ENCODE measurements at places on chromosomes 7 and 10. TPM values are rescaled to one million over a fixed set of nuclear protein-coding genes. Genes with fewer than 3 reads are reported as not detected.

TMEM273 gene
- polyA plus RNA-seq: 17.4 TPM

NODAL gene
- 0.04 TPM for polyA plus RNA-seq

IL6 gene
- polyA plus RNA-seq: 4.1 TPM

LIPF gene
- polyA plus RNA-seq: not detected

HOXA1 gene
- polyA plus RNA-seq: 0.45 TPM

TFEC gene
- 2.3 TPM for polyA plus RNA-seq

FAM24A gene
- polyA plus RNA-seq: not detected

RGR gene
- polyA plus RNA-seq: not detected

CFAP69 gene
- 3.1 TPM for polyA plus RNA-seq

DNA sequence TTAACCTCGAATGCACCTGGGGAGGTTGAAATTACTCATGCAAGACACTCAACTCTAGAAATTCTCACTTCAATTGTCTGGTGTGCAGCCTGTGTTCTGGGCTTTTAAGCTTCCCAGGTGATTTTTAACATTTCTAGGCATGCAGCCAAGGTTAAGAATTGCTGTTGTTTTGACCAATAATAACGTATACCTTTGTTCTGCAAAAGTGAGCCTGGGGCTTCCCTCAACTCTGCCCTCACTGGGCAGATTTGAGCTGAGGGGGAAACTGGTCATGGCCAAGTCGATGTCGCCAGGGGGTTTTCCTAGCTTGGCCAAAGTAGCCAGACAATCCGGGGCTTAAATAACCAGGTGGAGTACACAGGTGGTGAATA is 568 bp downstream of the PRSS2 start:
- no peak overlapping the region for H3K4me3 ChIP-seq
- no peaks in the 10 kb centered on the region for H3K4me1 ChIP-seq
- H3K27ac ChIP-seq: no peak overlapping the region
- DNase-seq: no peak

DNA sequence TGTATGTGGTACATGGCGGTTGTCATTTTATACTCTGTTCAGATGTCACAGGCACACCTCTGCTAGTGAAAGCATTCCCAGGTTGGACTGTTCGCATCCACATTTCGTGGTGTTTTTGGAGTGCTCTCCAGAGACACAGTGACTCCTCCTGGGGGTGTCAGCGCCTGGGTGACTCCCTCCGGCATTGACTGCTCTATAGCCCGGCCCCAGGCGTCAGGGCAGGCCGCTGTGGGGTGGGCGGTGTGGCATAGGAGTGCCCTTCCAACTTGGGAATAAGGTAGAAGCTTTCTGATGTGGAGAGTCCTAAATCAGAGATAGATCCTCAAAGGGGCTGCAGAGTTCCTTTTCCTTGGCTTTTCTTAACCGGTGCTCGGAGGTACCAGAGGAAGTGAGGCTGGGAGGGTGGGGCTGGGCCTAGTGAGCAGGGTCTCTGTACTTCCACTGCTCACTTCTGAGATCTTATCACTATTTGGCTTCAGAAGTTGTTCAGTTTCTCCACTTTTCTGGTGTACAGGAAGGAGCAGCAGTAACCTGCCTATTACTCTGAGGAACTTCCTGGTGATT is 32.3 kb downstream of the CCNY start:
- peaks cover 21% of the 10 kb centered on the region for H3K4me1 ChIP-seq
- DNase-seq: no peak
- no peaks in the 10 kb centered on the region for H3K36me3 ChIP-seq
- no peaks in the 10 kb centered on the region for H3K27me3 ChIP-seq

- no peaks in the 10 kb centered on the region for H3K4me1 ChIP-seq
- no peaks in the 10 kb centered on the region for H3K36me3 ChIP-seq
- DNase-seq: no peak
- H3K27ac ChIP-seq: no peak overlapping the region
These were observed 447.8 kb upstream of the C7orf33 start for GRCh38 chr7:148142660-148143248.

- no peaks in the 10 kb centered on the region for H3K27me3 ChIP-seq
- no peak overlapping the region for H3K4me3 ChIP-seq
- no peak overlapping the region for H3K27ac ChIP-seq
- no peaks in the 10 kb centered on the region for H3K36me3 ChIP-seq
- no peak for DNase-seq
These were observed 30.9 kb downstream of the GIMAP8 start for GRCh38 chr7:150481186-150481920.

- DNase-seq: no peak
- no peaks in the 10 kb centered on the region for H3K27me3 ChIP-seq
- no peaks in the 10 kb centered on the region for H3K36me3 ChIP-seq
These were observed 33.4 kb upstream of the GDF10 start for GRCh38 chr10:47266602-47267001.

GRCh38 chr7:123995617-123996326 is 37.1 kb downstream of the TMEM229A start:
- no peaks in the 10 kb centered on the region for H3K36me3 ChIP-seq
- no peaks in the 10 kb centered on the region for H3K4me1 ChIP-seq
- no peak for DNase-seq
- no peaks in the 10 kb centered on the region for H3K27me3 ChIP-seq

- H3K27me3 ChIP-seq: no peaks in the 10 kb centered on the region
- no peak overlapping the region for H3K27ac ChIP-seq
- no peak for DNase-seq
- no peaks in the 10 kb centered on the region for H3K4me1 ChIP-seq
- no peak overlapping the region for H3K4me3 ChIP-seq
These were observed 404.1 kb downstream of the KCNMA1 start for GRCh38 chr10:77233466-77233865.

DNA sequence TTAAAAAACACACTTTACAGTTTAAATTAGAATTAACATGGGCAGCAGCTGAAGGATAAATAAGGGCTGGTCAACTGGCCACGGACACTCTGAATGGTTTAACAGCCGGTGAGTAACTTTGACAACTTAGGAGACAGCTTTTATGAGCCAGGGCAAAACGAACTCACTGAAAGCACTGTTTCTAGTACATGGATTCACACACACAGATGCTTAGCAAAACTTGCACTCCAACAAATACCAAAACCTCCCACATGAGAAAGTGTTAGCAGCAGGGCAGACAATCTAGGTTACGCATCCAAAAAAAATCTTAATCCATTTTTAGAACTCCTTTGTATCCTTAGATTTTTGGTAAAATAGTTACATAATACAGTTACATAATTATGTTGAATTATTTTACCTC is 486.4 kb downstream of the PHTF2 start:
- H3K4me1 ChIP-seq: peaks cover 2% of the 10 kb centered on the region
- H3K27me3 ChIP-seq: no peaks in the 10 kb centered on the region
- H3K4me3 ChIP-seq: no peak overlapping the region
- no peaks in the 10 kb centered on the region for H3K36me3 ChIP-seq

GRCh38 chr10:71761541-71762113 is 11.7 kb downstream of the VSIR start:
- no peaks in the 10 kb centered on the region for H3K27me3 ChIP-seq
- no peaks in the 10 kb centered on the region for H3K36me3 ChIP-seq
- no peak overlapping the region for H3K27ac ChIP-seq
- peaks cover 26% of the 10 kb centered on the region for H3K4me1 ChIP-seq
- DNase-seq: no peak

- H3K27me3 ChIP-seq: no peaks in the 10 kb centered on the region
- DNase-seq: no peak
- H3K4me1 ChIP-seq: no peaks in the 10 kb centered on the region
- no peak overlapping the region for H3K27ac ChIP-seq
- no peak overlapping the region for H3K4me3 ChIP-seq
These were observed 74.2 kb upstream of the ZNF716 start for GRCh38 chr7:57375783-57376182.
